ENCODE measurements at places on chromosomes 4 and X.

GRCh38 chrX:1700757-1701156, 85.9 kb downstream of the ASMT start:
- no peak for DNase-seq

- peak; percentile 45 for DNase-seq
Observed at GRCh38 chr4:83010522-83011318, at the start of gene LIN54. Gene LIN54, minus strand, starts transcription at chr4:83010823. Its CDS starts 25,979 bp downstream, at chr4:82984844.

- no peak for DNase-seq
Observed at GRCh38 chr4:117479673-117480072, 394.3 kb upstream of the TRAM1L1 start.

- no peak for DNase-seq
Observed at GRCh38 chr4:61214680-61215079, 14.6 kb downstream of the ADGRL3 start.

DNA sequence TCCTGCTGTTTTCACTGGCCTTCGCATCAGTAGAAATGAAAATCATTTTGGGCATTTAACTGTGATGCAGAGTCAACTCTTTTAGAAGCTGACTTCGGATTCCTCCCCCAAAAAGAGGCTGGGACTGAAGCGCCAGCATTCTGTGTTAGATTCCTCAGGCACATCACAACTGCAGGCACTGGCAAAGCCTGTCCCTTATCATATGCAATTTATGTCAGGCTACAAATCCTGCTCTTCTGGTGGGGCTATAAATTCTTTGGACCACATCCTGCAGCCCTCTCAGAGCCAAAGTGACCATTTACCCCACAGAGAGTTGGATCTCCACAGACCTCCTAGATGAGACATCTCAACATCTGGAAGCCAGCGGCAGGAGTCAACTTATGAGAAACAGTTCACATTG, 138.4 kb downstream of the CBR4 start:
- DNase-seq, result no peak

DNA sequence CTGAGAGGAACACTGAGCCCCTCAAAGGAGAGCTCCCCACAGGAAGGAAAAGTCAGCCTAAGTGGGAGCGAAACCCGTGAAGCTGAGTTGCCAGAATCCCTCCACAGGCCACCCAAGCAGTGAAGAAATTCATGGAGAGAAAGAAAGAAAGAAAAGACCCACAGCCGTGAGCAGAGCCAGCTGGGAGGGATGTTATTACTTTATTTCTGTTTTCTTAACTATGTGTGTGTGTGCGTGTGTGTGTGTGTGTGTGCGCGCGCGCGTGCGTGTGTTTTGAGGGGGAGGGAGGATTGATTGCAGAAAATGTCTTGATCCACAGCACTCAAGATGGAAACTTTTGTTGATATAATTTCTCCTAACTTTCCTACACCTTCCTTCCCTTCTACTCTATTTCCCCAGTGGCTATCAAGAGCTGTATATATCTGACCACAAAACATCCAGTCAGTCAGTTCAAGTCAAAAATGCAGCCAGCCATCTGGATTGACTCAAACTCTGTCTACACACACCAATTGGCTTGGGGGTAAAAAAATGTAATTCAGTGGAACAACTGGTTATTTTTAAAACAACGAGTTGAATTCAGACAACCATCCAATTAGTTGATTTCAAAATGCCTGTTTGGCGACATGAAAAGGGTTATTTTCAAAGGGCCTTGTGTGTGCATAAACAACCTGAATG, 13.8 kb upstream of the GPC3 start:
- no peak for DNase-seq

GRCh38 chr4:132991111-132991510, 158.0 kb upstream of the PCDH10 start:
- DNase-seq, result no peak

All from DMS 273 treated with DMSO at 0.1 percent for 48 hours (cell line).